ENCODE measurements at places on chromosomes 5 and 9.

DNA sequence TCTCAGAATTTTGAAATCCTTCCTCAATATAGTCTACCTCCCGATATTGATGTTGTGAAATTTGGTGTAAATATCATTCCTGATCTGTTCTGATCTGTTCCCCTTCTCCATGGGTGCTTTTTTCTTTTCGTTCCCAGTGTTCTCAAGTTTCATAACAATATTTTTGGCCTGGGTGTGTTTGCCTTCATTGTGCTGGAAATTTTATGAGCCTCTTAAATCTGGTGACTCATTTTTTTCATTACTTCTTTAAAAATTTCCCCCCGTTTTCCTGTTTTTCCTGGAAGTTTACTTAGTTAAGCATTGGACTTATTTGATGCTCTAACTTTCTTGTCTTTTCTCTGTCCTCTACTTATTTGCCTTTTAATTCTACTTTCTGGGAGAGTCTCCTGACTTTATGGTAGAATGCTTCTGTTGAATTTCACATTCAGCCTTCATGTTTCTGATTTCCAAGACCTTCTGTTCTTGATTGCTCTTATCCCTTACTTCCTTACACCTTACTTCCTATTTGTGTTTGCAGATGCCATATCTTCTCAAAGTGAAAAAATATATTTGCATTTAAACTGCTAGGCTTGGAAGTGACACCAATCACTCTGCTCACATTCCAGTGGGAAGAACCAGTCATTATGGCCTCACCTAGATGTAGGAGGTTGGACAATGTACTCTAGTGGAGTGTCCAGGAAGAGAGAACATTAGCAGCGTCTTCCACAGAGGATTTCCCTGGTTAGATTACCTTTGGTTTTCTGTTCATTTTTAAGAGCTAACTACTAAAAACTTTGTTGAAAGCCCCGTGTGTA, 441.9 kb downstream of the ARHGEF28 start:
- DNase-seq, result no peak

GRCh38 chr5:21644032-21644431, 1209.1 kb downstream of the CDH12 start:
- no peak for DNase-seq

DNA sequence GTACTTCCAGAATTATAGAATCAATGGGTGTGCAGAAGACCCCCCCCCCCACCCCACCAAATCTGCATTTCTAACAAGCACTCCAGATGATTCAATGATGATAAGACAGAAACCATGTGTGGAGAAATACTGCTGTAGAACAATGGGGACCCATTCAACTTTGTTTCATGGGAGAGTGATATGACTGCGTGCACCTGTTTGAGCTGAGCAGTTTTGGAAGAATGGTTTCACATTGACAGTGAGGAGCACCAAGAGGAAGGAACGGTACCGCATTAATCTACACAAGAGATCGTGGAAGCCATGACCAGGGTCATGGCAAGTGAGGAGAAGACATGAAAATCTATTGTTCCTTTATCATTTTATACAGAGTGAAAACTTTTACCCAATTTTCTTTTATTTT, 202.7 kb downstream of the CD180 start:
- no peak for DNase-seq

GRCh38 chr5:92371171-92371888, 988.2 kb upstream of the ARRDC3 start:
- no peak for DNase-seq

DNA sequence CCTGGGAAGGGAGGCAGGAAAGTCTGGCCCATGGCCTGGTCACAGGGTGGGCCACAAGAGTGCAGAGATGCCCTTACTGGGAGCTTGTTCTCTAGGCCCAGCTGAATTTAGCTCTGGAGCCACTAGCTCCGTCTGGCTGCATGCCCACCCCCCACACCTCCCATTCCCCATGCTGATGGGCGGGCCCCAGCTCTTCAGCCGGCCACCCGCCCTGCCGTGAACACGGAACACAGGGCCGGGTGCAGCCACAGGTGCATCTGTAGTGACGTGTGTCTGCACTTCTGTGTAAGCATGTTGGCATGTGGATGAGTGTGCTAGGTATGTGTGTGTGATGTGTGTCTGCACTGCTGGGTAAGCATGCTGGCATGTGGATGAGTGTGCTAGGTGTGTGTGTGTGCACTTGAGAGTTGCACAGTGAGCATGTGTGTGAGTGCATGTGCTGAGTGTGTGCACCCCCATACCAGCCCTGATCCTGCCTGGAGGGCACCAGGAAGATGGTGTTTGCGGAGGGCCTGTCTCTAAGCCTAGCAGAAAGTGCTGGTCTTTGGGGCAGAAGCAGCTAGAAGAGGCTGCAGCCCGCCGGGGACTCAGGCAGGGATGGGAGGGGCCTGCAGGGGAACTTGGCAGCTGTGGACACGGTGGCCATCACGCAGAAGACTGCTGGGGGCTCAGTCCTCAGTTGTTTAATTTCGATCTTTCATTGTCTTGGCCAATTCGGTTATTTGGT, 136.4 kb downstream of the CACNA1B start:
- no peak for DNase-seq

All from KG1 (cell line).